ENCODE measurements at places on chromosomes 2 and 18.

GRCh38 chr2:189285962-189286645, 106.5 kb upstream of the COL5A2 start:
- DNase-seq = no peak

DNA sequence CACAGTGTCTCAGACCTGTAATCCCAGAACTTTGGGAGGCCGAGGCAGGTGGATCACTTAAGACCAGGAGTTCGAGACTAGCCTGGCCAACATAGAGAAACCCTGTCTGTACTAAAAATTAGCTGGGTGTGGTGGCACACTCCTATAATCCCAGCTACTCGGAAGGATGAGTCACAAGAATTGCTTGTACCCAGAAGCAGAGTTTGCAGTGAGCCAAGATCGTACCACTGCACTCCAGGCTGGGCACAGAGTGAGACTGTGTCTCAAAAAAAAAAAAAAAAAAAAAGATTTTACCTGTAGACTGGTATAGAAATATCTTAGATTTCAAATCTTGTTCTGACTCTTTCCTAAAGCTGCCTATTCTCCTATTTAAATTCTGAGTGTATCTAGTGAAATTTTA, 7.2 kb upstream of the KLHL29 start:
- no peak for DNase-seq

DNA sequence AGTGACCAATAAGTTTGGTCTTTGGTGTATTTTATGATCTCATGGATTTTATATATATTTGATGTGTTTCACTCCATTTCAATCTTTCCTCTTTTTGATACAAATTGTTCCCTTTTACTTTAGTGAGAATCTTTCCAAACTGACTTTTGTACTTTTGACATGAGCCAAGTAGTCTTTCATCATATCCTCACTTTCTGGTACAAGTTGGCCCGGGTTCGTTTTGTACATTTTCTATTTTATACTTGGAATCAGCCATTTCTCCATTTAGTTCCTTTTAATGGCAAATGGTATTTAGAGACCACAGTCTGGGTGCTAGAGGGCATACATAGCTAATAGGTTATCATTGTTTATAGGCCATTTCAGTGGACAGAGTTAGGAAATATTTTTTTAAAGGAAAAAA, 147.9 kb upstream of the MYO3B start:
- no peak for DNase-seq

DNA sequence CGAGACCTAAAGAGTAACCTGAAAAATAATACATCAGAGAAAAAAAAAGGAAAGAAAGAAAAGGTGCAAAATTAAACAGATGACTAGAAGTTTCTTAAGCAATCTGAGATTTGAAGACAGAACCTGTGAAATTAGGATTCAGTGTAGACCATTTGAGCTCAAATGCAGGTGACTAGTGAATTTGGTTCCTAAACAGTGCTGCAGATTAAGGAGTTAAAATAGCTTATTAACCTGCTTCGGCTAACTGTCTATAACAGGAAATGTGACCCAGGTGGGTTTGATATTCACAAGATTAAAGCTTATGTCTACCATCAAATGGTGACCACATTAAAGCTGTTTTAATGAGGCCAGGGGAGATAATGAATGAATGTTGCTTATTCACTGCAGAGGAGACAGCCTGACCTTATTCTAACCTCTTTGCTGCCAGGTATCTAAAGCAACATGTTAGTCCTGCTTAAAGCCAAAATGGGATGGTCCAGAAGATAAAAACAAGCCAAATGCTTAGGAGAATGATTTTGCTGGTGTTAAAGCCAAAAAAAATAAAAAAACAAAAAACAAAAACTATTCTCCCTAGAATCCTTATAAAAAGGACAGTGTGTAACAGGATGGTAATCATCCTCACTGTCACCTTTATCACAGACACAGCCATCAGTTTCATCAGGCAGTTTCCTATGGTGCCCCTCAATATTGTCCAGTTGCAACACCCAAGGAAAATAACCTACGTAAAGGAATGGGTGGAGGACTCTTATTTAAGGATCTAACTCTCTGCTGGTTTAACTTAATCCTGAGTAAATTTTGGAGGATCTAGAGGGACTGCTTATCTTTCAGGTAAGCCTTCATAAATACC, 769.0 kb upstream of the ZEB2 start:
- DNase-seq = no peak

- no peak for DNase-seq
These were observed 28.7 kb downstream of the ACAA2 start for GRCh38 chr18:49784427-49785185.

DNA sequence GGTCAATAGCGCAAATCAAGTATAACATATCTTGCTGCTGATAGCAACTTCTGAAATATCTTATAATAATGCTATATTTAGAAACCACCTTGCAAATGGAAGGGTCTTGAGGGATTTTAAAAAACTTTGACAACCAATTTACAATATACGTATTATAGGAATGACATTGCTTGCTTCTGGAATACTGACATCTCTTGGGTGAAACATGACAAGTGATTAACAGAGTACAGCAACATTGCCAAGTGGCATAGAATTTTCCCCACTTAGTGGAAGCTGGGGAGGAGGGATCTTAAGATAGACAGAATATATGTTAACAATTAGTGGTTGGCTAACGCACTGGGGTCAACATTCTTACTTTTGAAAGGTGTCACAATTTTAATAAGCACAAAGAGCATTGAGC, 133.6 kb upstream of the TMEFF2 start:
- no peak for DNase-seq

DNA sequence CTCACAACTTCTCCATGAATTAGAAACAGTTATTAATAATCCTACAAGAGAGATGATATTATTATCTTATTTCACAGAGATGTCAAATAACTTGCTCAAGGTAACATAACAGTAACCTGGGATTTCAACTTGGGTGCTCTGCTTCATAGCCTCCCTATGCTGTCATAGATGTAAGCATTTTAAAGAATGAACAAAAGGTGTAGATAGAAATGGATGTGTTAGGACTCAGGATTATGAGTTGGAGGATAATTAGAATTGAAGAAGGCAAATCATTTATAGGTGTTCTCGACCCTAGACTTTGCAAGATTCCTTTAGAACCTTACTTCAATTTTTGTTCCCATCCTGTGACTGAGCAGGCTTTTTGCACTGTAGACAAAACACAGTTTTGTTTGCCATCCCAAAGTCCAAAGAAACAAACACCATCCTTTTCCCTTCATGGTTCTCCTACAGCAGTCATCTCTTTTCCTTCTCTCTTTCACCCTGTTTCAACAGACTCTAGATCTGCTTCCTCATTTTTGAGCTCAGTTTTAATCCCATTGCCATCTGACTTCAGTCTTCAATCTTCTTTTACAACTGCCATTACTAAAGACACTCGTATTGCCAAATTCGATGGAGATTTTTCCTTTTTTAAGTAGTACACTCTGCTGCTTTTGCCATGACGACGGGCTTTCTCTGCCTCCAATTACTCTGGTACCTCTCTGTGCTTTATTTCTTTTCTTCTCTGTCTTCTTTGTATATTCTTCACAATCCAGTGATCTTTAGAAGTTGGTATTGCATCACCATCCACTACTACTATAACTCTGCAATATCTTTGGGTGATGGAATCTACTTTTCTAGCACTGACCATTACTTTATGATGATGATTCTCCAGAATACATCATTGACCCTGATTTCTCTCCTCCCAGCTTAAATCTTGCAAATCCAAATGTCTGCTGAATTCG, 4.5 kb downstream of the HNMT start:
- no peak for DNase-seq

DNA sequence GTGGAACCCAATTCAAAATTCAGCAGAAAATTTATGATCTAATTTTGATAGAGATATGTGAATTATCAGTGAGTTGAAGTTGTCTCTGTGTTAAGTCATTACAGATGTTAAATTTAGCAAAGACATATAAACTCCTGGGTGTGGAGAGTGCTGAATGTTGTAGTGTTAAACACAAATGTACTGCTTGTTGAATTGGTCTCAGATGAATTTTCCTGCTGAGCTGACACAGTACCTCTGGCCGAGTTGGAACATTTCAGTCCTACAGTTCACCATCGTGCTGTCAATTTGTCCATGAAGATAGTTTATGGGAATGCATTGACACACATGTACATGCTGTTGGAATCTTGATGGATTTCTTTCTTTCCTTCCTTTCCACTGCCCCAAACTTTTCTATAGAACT, 255.9 kb downstream of the PLCL1 start:
- no peak for DNase-seq

- no peak for DNase-seq
These were observed 15.1 kb downstream of the CYS1 start for GRCh38 chr2:10064932-10065772.

DNA sequence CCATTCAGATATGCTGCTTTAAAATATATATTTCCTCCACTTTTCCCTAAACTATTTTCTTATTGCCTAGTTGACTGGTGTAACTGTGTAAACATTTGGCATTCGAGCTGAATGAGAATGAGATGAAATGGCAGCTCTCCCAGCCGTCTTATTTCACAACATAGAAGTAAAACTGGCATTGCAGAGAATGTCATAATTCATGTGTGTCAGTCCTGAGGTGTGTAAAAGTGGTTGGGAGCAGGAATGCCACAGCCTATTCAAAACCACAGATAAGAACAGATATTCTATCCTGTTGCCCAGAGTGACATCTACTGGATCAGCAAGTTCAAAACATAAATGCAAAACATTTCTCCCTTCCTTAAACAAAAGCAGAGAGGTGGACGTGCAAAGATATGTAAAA, 565.5 kb upstream of the CHAC2 start:
- no peak for DNase-seq

DNA sequence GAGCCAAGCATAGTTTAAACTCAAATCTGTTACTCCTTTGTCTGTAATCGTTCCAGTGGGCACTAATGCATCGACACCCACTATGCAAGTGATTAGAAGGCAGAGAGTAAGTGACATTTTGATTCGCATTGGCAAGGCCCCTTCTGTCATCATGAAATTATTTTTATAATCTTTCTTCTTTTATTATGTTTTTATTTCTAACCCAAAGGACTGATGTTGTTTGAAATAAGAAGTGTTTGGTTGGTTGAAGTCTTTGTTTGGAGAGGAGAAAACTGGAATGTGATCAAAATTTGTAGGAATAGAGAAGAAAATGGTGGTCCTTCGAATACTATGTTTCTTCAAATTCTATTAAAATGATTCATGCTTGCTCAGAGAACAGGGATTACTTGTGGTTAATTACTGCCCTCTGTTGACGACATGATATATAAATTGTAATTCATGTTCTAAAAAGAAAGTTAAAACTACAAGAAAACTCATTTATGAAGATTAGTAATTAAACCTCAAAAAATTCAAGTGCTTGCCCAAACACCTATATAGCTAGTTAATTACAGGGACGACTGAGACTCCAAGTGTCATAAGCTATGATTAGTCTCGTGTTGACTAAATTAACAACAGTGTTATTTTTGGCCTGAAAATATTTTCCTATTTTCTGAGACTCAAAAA, 26.4 kb upstream of the TFPI start:
- DNase-seq = no peak

GRCh38 chr2:103159018-103159417, 397.2 kb downstream of the TMEM182 start:
- no peak for DNase-seq

DNA sequence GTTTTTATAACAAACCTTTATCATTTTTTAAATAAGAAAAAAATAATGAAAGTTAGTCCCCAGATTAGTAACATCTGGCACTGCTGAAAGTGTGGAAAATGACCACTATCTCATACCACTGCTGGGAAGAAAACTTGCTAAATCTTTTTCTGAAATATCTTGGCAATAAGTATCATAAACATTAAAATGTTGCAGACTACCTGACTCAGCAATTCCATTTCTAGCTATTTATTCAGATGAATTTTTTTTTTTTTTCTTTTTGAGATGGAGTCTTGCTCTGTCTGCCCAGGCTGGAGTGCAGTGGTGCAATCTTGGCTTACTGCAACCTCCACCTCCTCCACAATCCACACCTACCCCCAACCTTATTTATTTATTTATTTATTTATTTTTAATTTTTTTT, 35.3 kb upstream of the SOS1 start:
- no peak for DNase-seq

DNA sequence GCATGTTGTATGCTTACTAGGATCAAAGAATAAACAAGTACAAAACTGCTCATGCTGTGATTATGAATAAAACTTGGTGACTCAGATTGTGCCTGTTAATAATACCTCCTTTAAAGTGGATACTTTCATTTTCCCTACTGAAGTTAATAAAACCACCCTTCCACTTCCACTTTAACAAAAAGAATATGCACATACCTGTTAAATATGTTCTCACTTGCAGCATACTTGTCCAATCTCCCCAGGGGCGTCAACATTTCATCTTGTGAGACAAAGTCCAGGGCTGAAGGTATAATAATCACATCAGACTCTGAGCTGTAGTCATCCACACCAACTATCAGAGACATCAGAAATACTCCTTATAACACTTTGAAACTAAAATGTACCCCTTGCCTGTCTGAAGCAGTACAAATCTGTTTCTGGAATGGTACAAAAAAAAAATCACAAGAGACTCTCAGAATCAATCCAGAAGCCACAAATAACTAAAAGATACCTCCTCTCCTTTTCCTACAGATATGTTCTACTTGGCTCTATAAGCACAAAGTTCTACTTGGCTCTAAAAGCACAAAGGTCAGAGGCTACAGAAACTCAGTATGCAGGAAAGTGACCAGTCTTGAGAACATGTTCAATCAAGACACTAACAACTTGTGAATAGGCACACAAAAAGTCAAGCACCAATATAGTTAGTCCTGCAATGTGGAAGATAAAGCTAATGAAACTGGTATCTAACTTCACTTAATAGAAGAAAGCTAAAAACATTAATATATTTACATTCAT, 19.3 kb downstream of the PPP4R1 start:
- no peak for DNase-seq

- no peak for DNase-seq
These were observed 129.9 kb upstream of the HS6ST1 start for GRCh38 chr2:128448331-128449225.

- DNase-seq = no peak
These were observed 259.6 kb downstream of the NUP35 start for GRCh38 chr2:183383854-183384253.

DNA sequence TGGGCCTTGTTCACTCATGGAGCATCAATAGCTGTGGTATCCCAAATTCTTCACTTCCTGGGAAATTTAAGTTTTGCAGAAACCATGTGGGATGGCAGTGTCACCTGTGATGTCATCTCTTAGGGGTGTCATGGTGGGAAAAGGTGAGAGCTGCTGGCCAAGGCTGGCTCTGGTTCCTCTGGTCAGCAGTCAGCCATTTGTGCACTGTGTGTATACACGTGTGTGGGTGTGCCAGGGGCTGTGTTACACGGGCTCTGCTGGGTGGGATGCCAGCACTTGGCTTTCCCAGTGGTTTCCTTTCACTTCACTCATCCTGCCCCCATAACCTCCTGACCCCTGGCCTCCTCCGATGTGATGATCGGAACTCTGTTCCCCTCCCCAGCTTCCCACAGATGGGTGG, 21.3 kb downstream of the SAG start:
- DNase-seq = no peak

GRCh38 chr2:95023222-95023597, 2.3 kb upstream of the MAL start:
- peak; percentile 48 for DNase-seq
